ENCODE measurements at places on chromosomes 4 and X.
A peak's percentile ranks its signal among the peaks of the same experiment; 100 is the strongest.

DNA sequence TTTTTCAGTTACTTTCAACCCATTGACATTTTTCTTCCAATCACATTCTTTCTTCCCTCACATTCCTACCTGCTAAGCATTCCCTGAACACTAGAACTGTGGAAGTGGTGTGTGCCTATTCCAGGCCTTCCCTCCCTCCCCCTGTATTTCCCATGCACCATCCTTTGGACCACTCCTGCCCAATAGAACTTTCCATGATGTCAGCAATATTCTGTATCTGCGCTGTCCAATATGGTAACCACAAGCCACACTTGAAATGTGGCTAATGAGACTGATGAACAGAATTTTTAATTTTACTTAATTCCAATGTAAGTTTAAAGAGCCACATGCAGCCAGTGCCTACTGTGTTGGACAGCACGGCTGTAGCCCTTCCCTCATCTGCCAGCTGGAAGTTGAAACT, 57.5 kb downstream of the DCTD start:
- DNase-seq: no peak

- DNase-seq: peak; percentile 58
Measured at GRCh38 chr4:75831856-75832405, 70.3 kb downstream of the PPEF2 start.

DNA sequence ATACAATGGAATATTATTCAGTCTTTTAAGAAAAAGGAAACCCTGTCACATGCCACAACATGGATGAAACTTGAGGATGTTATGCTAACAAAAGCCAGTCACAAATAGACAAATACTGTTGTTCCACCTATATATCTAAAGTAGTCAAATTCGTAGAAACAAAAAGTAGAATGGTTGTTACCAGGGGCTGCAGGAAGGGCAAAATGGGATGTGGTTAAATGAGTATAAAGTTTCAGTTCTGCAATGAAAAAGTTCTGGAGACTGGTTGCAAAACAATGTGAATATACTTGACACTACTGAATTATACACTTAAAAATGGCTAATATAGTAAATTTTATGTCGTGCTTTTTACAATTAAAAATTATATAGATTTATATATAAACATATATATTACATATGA, 12.2 kb downstream of the SPOCK3 start:
- DNase-seq: no peak

- DNase-seq: no peak
Measured at GRCh38 chrX:10892621-10893225, 218.4 kb upstream of the HCCS start.

DNA sequence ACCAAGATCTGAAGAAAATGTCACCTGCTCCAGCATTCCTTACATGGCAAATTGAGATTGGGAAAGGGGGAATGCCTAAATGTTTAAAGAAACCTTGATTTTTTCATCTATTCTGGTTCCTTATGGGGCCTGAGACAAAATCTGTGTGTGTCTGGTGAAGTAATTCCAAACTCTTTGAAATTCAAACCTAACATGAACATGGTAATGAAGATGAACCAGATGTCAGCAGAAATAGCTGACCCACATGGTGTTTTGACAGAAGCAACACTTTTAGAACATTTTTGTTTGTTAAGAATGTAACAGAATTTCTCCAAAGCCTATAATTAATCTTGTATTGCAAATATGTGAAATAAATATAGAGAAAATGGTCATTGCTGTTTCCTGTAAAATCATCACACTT, 133.0 kb downstream of the PARM1 start:
- DNase-seq: no peak

DNA sequence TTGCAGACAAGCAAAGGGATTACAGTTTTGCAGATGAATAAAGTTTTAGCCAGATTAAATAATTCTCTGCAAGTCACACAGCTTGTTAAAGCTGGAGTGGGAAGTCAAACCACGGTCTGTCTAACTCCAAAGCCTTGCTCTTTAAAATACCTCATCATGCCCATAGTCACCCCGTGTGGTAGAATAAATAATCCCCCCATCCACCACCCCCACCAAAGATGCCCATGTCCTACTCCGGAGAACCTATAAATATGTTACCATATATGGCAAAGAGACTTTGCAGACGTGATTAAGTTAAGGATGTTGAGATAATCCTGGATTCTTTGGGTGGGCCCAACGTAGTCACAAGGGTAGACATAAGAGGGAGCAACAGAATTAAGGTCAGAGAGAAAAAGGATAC, 118.7 kb downstream of the BEND2 start:
- DNase-seq: no peak

DNA sequence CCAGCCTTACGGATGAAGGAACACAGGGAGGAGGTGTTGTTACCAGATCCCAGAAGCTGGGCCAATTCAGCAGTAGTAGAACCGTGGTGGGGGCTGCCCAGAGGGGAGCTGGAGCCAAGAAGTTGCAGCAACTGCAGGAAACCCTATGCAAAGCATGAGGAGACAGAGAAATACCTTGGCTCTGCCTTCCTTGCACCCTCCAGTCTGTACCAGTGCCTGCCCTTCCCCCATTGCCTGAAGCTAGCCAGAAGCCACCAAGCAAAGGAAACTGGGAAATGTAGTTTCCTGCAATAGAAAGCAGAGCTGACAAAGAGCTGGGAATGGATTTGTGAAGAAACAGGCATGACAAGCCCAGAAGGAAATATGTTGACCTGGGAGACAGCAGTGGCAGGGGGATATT, 108.7 kb upstream of the FUNDC1 start:
- no peak for DNase-seq

DNA sequence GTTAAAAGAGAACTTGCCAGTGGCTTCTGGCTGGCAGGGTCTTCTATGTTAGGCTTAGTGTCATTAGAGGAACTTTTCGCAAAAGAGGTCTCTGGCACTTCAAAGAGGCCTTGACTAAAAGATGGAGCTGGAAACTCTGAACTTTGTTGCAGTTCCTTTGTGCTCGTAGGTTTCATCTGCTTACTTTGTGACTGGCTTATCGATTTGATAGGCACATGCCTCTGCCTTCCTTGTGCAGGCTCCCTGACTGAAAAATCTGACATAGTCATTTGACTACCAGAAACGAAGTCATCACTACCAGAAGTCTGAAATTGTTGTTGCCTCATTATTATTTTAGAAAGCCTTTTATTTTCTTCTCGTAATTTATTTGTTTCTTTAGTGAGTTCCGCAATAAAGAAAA, 93.9 kb upstream of the IL13RA1 start:
- DNase-seq: no peak

GRCh38 chr4:34492414-34492813, 1751.9 kb downstream of the ARAP2 start:
- no peak for DNase-seq

GRCh38 chr4:11881364-11881763, 452.7 kb upstream of the HS3ST1 start:
- no peak for DNase-seq

DNA sequence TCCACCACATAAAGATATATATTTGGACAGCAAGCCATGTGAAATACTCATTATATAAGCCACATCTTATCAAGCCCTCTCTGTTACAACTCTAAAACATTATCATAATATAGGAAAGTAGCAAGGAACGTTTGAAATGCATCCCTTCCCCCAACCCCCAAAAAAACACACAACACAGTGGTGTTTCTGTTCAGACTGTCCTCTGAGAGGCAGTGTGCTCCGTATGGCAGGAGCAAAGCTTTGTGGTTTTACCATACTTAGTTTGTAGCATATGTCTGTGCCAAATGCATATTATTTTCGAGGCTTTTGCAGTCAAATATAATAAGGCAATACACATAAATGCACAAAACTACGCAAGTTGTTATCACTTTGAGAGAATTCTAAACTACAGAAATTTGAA, 194.2 kb downstream of the RAPGEF2 start:
- no peak for DNase-seq

- DNase-seq: no peak
Measured at GRCh38 chr4:74111990-74112389, 13.0 kb upstream of the CXCL2 start.

- DNase-seq: no peak
Measured at GRCh38 chr4:102867278-102868152, 1.3 kb upstream of the CISD2 start.

DNA sequence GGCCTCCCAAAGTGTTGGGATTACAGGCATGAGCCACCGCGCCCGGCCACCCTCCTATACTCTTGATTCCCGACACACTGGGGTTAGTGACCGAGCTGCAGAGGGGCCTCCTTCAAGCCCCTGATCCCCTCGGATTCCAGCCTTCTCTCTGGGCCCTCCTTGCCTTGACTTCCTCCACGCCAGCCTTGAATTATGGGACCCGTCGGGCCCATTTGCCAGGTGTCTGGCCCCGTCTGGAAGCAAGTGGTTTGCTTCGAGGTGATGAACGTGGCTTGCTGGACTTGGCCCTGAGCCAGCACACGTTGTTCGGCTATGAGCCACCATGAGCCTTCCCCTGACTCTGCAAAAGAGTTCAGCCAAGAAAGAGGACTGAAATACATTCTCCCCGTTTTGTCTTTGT, 37.4 kb upstream of the GRPEL1 start:
- no peak for DNase-seq

DNA sequence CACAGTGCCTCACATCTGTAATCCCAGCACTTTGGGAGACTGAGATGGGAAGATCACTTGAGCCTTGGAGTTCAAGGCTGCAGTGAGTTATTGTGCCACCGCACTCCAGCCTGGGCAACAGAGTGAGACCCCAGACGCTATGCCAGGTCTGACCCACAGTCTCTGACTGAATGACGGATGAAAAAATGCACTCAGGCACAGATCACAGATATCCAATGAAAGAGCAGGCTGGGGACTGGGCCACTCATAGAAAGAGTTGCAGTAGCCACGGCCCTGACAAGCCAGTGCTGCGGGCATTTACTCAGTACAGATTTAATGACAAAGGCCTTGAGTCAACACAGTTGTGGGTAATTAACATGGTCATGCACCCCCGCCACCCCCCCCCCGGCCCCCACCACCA, 22.7 kb downstream of the NUDT6 start:
- no peak for DNase-seq

- no peak for DNase-seq
Measured at GRCh38 chr4:147103403-147103946, 157.8 kb upstream of the TTC29 start.

- DNase-seq: no peak
Measured at GRCh38 chr4:95544113-95545103, 4.4 kb downstream of the UNC5C start.

GRCh38 chr4:123488916-123489315, 92.3 kb downstream of the SPRY1 start:
- peak; percentile 12 for DNase-seq

DNA sequence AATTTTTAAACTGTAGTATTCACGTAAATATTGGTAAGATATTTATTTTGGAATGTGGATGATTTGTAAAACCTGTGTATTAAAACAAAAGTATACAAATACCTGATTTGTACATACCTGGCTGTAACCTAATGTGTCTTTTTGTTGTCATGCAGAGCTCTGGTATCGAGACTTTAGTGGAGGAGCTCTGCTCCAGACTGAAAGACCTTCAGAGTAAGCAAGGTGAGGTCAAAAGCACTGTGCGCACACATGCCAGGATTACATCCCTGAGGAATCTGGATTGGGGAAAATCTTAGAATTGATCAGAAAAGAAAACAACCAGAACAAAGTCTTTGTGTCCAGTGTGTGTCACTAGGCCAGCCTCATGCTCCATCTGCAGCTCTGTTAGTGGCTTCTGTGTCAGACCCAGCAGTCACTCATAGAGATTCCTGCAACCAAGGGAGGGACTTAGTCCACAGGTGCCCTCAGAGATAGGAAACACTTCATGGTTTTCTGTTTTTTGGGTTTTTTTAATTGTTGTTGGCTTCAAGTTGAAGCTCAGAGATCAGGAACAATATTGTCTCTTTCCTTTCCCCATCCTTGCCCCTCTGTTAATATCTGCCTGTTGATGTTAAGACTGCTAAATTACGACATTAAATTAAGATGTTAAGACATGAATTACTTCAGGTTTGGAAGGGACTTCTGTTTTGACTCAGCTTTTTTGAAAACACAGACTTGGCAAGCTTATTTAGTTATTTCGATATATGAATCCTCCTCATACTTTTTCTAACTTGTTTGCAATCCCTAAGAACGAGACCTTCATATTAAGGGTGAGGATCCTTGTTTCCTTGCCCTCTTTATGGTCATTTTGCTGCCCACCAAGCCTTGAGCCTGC, 52.4 kb upstream of the TBC1D14 start:
- DNase-seq: no peak

DNA sequence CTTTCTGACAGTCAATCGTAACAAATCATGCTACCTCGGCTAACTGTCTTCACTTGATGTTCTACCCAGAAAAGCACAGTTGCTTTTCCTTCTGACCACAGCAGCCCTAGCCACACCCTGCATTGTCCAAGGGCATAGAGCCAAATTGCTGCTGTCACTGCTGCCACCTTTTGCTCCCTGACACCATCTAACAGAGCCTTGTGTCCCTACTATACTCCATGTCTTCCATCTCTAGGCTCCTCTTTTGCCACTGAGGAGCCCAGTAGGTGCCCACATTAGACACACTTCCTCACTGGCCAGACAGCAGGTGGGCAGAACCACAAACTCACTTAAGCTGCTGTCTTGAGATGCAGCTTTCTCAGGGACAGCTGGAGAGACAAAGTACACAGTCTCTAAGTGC, 91.4 kb downstream of the ANXA3 start:
- no peak for DNase-seq

GRCh38 chrX:69077895-69078455, 87.3 kb downstream of the PJA1 start:
- DNase-seq: no peak

DNA sequence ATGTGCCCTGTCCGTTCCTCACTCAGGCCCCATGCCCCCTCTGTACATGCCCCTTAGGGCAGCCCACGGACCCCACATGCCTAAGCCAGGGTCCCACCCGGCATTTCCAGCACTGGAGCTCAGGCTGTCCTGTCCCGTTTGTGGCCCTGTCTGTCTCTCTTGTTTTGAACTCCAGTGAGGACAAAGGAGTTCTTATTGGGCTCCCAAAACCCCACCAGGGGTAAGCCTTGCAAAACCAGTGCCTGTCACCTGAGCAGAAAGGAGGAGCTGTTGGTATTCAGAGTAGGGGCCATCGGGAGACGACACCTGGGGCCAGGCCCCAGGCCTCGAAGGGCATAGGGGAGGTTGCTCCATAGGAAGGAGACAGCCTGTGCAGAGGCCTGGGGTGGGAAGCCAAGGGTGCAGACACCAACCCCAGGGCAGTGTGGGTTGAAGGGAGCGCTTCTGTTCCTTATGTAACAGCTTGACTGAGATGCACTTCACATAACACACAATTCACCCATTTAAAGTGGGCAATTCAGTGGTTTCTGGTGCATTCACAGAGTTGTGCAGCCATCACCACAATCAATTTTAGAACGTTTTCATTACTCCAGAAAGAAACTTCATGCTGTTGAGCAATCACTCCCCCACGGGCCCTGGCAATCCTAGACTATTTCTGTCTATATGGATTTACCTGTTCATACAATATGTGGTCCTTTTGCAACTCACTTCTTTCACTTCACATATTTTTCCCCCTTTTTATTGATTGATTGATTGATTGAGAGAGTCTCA, 31.7 kb downstream of the MAN2B2 start:
- DNase-seq: no peak

GRCh38 chr4:140756319-140757231, at the start of gene TBC1D9:
Gene TBC1D9 (minus strand): TSS chr4:140756385. CDS start chr4:140756045, 340 bp downstream.
- DNase-seq: peak; percentile 89

- no peak for DNase-seq
Measured at GRCh38 chr4:76697129-76697803, 200.7 kb downstream of the SOWAHB start.

GRCh38 chr4:58957711-58958110, 1847.5 kb upstream of the IGFBP7 start:
- DNase-seq: no peak

All from SK-N-DZ (cell line).